ENCODE measurements at places on chromosomes 11 and 22.
A peak's percentile ranks its signal among the peaks of the same experiment; 100 is the strongest.

DNA sequence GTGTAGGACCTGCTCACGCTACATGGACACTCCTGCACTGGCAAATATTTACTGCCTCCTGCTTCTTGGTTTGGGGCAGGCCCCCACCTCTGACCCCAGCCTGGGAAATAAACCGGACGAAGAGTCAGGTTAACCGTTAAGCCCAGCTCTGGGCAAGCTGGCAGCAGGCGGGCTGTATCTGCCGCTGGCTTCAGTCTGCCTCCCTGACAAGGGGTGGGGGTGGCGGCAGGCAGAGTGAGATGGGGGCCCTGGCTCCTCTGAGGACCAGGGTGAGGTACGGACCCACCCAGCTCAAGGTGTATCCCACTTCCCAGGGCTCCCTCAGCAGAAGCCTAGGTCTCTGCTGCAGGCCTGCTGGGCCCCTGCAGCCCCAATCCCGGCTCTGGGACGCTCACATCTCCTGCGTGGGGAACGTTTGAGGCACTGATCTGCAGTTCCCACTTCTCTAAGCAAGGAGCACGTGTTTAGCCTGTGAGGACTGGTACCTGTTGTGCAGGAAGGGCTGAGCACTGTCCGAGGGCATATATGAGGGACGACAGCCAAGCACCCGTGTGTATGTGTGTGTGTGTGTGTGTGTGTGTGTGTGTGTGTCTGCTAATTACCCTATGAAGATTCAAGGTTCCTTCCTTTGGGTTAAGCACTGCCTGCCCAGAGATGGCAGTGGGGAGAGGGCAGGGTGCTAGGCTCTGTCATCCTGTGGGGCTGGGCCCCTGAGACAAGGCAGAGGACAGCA, 1.1 kb upstream of the LRRC75B start:
- no peak for DNase-seq

GRCh38 chr22:31446767-31447166, 42.9 kb downstream of the EIF4ENIF1 start:
- no peak for DNase-seq

GRCh38 chr11:83951521-83951920, 665.4 kb upstream of the CCDC90B start:
- no peak for DNase-seq

DNA sequence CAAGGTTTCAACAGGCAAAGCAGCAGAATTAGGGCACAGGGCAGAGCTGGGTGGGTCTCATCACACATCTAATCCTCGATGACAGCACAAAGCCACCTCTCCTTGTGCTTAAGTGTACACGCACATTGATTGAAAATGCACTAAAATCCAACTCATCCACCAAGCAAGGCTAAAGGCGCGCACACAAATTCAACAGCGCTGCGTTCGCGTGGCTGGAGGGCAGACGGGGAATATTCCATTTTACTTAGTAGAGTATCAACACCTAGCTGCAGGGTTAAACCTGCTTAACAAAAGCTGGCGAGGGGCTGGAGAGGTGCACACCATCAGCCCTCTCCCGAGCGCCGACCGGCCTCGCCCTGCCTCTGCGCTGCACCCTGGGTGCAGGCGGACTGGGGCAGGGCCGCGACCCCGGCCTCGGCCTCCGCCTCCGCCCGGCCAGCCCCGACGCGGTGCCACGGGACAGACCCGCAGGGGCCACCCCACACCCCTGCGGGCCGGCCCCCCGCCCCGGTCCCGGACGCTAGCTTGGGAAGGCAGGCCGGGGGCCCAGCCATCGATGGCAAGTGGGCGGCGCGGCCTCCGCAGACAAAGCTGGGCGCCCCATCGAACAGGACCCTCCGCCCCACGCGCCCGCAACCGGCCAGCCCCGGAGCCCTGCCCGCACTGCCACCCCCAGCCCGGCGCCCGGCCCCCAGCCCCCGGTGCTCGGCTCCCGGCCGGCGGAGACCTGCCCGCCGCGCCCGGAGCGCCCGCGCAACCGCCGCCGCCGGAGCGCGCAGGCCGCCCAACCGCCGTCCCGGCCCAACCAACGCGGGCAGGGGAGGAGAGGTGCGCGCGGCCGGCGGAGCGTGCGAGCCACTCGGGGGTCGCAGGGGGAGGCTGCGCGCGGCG, 929 bp downstream of the PRDM10 start:
- DNase-seq = no peak

- no peak for DNase-seq
Measured at GRCh38 chr11:59598961-59599360, 16.6 kb downstream of the OSBP start.

DNA sequence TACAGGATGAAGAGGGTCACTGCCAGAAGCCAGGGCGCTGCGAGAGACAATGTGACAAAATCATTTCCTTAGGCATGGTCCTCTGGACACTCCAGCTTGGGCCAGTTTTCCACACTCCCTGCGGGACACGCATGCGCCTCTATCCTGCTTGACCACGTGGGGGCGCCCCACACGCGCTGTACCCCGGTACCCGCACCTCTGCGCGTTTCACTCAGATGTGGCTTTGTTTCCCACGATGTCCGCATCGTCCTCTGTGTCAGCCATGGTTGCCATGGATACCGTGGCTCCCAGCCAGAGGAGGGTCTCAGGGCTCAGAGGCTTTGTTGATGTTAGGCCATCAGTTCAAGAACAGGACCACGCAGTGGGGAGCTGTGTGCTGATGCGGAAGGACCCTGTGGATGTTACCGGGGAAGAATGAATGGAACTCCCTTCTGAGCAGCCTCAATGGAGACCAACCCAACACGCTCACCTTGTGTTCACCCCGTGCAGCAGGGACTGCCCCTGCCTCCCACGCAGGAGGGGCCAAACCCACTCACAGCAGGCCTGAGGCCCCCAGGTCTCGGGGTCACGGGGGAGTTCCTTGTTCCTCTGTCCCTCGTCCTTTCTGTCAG, 101.1 kb upstream of the SLC22A12 start:
- no peak for DNase-seq

DNA sequence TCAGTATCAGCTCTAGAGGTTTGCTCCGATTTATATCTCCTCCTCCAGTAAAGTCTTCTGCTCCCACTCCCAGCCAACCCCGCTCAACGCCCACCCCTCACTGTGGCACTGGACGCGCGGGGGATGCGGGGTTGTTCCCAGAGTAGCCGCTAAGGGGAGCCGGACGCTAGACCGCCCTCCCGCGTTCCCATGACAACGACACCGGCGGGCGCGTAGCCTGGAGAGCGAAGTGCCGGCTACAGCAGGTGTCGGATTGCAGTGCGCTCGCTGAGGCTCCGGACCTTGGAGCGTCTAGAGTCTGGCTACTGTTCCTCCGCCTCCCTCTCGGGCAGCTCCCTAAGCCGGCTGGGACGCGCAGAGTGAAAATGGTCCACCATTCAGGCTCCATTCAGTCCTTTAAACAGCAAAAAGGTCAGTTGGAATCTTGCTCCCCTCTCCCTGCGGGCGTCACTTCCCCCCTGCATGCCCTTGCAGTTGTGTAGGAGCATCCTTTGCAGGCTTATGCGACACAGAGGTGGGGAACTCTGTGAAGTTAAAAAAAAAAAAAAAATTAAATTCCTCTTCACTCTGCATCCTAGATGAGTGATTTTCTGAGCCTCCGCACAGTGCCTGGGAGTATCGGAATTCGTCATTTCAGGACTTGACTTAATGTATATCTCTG, at the start of gene ANO3:
ANO3 (plus strand) TSS at position 220 of the 661 bp plus-strand sequence; CDS start at position 366, 146 bp downstream.
- DNase-seq = peak; percentile 13

DNA sequence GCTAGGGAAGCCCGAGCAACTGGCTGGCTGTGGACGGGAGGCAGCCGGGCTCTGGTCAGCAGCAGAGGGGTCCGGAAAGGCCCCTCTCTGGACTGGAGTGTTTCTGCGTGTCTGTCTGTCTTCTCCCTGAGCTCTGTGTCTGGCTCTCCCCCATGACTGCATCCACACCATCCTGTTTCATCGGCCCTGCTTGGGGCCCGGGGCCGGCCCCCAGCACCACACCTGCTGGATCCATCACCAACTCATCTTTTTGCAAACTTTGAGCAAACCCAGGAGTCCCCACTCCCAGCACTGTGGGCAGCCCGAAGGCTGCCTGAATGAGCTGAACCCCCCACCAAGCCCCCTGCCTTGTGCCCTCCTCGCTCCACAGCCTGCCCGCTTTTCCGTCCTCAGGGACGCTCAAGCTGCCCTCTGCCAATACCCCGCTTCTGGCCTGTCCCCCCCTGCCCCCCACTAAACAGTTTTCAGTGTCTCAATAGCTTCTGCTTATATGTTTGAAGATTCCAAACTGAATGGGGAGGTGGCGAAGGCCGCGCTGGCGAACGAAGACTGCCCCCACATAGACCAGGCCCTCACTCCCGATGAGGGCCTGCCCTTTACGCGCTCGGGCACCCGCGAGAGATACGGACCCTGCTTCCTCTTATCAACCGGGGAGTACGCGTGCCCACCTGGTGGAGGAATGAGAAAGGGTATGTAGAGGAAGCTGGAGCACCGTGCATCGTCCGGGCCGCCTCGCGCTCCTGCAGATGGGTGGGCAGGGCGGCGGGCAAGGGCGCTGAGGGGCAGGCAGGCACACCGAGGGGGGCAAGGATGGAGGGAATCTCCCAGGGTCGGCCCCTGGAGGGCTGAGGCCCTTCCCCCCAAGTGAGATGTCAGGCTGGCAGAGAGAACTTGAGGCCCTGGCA, 44.6 kb downstream of the KCNC1 start:
- DNase-seq = no peak

DNA sequence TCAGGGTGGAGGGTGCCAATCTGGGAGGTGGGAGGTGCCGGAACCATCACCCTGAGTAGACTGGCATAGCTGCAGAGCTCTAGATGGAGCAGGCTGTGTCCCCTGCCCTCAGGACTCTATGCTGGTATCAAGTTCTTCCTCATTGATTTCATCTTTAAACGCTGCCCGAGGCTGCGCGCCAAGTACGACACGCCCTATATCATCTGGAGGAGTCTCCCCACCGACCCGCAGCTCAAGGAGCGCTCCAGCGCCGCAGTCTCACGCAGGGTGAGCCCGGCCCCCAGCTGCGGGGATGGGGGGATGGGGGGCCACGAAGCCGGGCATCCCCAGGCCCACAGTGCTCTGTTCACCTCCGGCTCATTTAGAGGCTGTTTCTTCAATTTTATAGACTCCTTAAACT, 52.5 kb downstream of the GRAMD4 start:
- no peak for DNase-seq

GRCh38 chr22:42993651-42994275, 21.2 kb downstream of the PACSIN2 start:
- no peak for DNase-seq

- no peak for DNase-seq
Measured at GRCh38 chr11:12936200-12936599, 72.9 kb upstream of the RASSF10 start.

GRCh38 chr11:46457659-46458424, 66.3 kb upstream of the CHRM4 start:
- DNase-seq = no peak

DNA sequence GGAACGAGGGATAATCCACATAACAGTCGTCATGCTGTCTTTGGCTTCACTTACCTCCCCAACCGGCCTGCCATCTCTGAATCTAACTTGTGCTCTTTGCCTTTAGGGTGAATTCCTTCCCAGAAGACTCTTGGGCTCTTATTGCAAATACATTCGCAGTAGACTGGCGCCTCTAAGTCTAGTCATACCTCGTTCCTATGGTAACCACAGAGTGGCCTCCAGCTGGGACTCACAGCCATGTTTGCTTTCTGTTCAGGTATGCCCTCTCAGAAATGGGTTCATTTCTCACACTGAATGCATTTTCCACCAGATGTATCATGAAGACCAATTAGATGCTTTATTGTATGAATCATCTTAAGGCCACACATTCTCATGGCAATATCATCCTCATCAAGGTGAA, 112.7 kb downstream of the FAR1 start:
- DNase-seq = no peak

DNA sequence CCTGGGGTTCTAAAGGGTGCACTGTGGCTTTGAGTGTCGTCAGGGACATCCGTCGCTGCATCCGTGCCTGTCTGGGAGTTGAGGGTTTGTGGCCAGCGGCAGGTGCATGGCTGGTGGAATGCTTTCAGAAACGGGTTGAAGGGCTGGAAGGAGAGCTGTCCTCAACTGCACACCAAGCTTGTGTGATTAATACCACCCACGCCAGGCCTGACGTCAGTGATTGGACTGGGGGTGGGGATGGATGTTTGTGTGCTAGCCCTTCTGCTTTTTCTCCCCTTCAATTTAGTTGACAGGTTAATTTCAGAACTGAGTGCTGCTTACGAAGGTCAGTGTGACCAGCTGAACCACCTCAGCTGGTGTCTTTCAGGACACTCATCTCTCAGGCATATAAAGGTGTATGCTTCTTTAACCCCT, 3.2 kb upstream of the GAB2 start:
- DNase-seq = no peak

- DNase-seq = no peak
Measured at GRCh38 chr11:35618497-35619115, 346 bp downstream of the FJX1 start.

DNA sequence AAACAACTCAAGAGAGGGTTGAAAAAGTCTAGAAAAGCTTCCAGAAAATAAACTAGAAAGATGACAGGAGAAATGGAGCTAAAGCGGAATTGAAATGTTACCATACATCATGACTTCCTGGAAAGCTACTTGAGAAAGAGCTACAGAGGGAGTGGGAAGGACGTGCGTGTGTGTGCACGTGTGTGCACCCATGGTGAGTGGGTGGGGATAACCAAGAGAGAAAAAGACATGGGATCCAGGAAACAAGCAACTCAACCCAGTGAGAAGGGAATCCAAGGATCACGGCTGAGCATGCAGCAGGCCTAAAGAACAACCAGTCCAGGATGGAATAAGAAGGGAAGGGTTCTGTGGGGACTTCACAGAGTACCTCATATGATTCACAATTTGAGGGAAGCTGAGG, 21.6 kb downstream of the APOL1 start:
- no peak for DNase-seq

DNA sequence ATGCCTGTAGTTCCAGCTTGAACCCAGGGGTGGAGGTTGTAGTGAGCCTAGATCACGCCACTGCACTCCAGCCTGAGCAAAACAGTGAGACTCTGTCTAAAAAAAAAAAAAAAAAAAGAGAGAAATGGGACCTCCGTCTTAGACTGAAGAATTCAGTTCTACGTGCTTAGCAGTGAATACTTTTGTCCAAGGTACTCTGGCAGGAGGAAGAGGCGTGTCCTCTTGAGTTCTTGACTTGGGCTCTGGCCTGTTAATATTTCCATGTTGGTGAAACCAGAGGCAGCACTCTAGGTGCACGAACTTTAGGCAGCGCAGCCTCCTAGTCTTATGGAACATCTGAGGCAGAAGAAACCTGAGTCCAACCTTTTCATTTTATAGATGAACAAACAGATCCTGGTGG, 2.4 kb downstream of the HMBS start:
- DNase-seq = no peak

- DNase-seq = no peak
Measured at GRCh38 chr22:23264610-23265367, 84.5 kb downstream of the BCR start.

- no peak for DNase-seq
Measured at GRCh38 chr11:72745511-72745910, 6.7 kb downstream of the ARAP1 start.

GRCh38 chr11:107592813-107593212, 1.9 kb downstream of the ELMOD1 start:
- no peak for DNase-seq

DNA sequence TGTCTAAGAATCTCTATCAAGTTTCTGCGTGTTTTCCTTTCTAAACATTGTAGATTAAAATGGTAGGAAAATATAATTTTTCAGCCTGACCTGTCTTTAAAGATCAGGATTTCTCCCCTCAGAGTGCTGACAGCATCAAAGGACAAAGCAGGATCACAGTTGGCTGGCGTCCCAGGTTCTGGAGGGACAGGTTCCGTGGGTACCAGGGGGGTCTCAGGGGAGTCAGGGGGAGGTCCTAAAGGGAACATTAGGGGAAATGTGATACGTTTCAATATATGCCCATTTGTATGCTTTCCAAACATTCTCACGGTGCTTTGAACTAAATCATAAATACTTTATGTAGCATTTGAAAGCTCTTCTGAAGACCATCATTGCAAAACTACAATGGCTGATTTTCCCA, 3.4 kb downstream of the MMP3 start:
- DNase-seq = no peak

Measured in NCI-H2081 treated with DMSO at 0.1 percent for 48 hours (cell line).